Fibroblast of lung (primary cell): ENCODE measurements at places on chromosomes 3 and 15. TPM values are rescaled to one million over a fixed set of nuclear protein-coding genes. Genes with fewer than 3 reads are reported as not detected.

The SLC7A14 gene
- total RNA-seq: 0.26 and 1.3 TPM in 2 replicates

The GXYLT2 gene
- total RNA-seq: 6.6 and 14.1 TPM in 2 replicates

The SPINT1 gene
- under 0.01 TPM in 2 replicates for total RNA-seq

The PSMA4 gene
- total RNA-seq: 161 and 195 TPM in 2 replicates

The IL17RD gene
- 1.8 and 2.1 TPM in 2 replicates for total RNA-seq

The DMXL2 gene
- total RNA-seq: 19.5 and 31.2 TPM in 2 replicates

The HYKK gene
- 2.0 and 2.6 TPM in 2 replicates for total RNA-seq

The ERC2 gene
- total RNA-seq: 0.17 and 0.26 TPM in 2 replicates

The SAMMSON gene
- total RNA-seq: under 0.01 TPM in 2 replicates

The PLD1 gene
- total RNA-seq: 8.2 and 18.8 TPM in 2 replicates

The TICRR gene
- total RNA-seq: 0.26 and 1.2 TPM in 2 replicates

The PLIN1 gene
- total RNA-seq: 0.50 and 0.51 TPM in 2 replicates

The A4GNT gene
- total RNA-seq: not detected in 2 replicates

The DPPA2 gene
- total RNA-seq: not detected in 2 replicates

The ZIC1 gene
- 0.26 TPM in 1 of 2 replicates, not detected in the other for total RNA-seq

The WDR72 gene
- total RNA-seq: not detected in 2 replicates

The MYRIP gene
- total RNA-seq: under 0.01 TPM in 1 of 2 replicates, not detected in the other

The PLA2G4F gene
- total RNA-seq: not detected in 2 replicates

The SLC9C1 gene
- total RNA-seq: under 0.01 TPM in 1 of 2 replicates, not detected in the other

The CHAC1 gene
- total RNA-seq: 33.1 and 62.6 TPM in 2 replicates

The SLC28A1 gene
- total RNA-seq: not detected in 2 replicates

The KPNA1 gene
- total RNA-seq: 21.3 and 23.9 TPM in 2 replicates

The LDHAL6B gene
- not detected in 2 replicates for total RNA-seq

The ADAMTS17 gene
- total RNA-seq: under 0.01 and 0.17 TPM in 2 replicates

The SCN11A gene
- under 0.01 and 0.17 TPM in 2 replicates for total RNA-seq

The PTH1R gene
- 3.3 and 4.3 TPM in 2 replicates for total RNA-seq

The OCA2 gene
- not detected in 2 replicates for total RNA-seq

The FGF7 gene
- 488 and 527 TPM in 2 replicates for total RNA-seq

The ZMYND10 gene
- 0.26 and 0.83 TPM in 2 replicates for total RNA-seq

The C3orf70 gene
- total RNA-seq: 0.26 and 0.33 TPM in 2 replicates

The SNTN gene
- not detected in 2 replicates for total RNA-seq

The C3orf52 gene
- 1.8 TPM in 2 replicates for total RNA-seq

The GPR62 gene
- under 0.01 TPM in 2 replicates for total RNA-seq

The EFCC1 gene
- not detected in 2 replicates for total RNA-seq

The SKIC8 gene
- 47.1 and 49.1 TPM in 2 replicates for total RNA-seq

The RLBP1 gene
- not detected in 2 replicates for total RNA-seq

The TTLL13 gene
- total RNA-seq: under 0.01 TPM in 1 of 2 replicates, not detected in the other
